ENCODE measurements at places on chromosomes 12 and 14. TPM values are rescaled to one million over a fixed set of nuclear protein-coding genes. Genes with fewer than 3 reads are reported as not detected.

GRCh38 chr14:65195042-65195719 is 92.9 kb upstream of the MAX start:
- DNase-seq, result no peak

NOVA1 gene
- 23.3 TPM for polyA plus RNA-seq

GRCh38 chr12:31324845-31325523 is 966 bp downstream of the SINHCAF start:
- DNase-seq, result peak; percentile 42

DNA sequence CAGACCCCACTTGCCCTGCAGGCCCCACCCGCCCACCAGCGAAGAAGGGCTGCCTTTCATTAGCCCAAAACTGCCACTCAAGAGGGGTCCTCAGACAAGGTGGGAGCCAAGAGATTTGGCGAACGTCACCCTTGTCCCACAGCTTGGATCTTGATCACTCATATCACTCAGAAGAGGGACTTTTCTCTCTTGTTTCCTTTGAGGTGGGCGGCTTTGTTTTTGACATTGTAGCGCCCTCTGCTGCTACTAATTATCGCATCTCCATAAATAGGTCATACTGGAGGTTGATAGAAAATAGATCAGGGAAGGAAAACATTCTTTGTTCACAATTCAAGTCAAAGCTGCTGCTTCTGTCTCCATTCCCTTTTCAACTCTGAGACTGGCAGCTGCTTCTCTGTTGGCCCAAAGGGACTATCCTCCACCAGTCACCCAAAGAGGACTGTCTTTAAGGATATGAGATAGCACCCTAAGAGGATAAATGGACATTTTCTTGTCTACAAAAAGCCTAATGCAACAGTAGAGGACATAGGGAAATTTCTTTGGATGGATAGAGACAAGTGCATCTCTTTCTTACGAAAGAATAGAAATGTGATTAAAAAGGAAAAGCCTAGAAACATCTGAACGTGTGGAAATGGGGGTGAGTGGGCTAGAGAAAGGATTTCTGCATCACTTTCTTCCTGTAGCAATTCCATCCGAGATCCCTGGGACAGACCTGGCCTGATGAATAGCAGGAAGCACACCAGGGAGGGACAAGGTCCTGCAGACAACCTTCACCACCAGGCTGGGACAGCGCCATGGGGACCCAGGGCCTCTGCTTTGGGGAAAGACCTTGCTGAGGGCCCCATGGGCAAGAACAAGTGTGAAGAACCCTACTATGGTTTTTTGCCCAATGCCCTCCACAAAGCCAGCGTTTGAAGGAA is 115.8 kb downstream of the DAD1 start:
- no peak for DNase-seq

DNA sequence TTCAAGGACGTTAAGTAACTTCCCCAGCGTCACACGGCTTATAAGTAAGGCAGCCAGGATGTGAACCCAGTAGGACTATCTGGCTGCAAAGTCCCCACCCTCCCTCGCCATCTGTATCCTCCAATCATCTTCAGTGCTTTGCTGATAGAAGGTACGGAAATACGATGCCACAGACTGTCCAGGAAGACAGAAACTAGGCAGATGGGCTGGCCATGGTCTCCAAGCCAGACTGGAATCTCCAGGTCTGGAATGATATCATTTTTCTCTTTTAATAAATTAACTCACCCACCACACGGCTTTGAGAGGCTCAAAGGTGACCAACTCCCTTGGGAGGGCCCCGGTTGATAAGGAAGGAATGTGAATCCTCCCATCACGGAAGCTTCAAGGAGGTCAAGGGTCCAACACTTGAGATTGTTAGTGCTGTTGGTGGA is 16.3 kb upstream of the BDKRB1 start:
- no peak for DNase-seq

DNA sequence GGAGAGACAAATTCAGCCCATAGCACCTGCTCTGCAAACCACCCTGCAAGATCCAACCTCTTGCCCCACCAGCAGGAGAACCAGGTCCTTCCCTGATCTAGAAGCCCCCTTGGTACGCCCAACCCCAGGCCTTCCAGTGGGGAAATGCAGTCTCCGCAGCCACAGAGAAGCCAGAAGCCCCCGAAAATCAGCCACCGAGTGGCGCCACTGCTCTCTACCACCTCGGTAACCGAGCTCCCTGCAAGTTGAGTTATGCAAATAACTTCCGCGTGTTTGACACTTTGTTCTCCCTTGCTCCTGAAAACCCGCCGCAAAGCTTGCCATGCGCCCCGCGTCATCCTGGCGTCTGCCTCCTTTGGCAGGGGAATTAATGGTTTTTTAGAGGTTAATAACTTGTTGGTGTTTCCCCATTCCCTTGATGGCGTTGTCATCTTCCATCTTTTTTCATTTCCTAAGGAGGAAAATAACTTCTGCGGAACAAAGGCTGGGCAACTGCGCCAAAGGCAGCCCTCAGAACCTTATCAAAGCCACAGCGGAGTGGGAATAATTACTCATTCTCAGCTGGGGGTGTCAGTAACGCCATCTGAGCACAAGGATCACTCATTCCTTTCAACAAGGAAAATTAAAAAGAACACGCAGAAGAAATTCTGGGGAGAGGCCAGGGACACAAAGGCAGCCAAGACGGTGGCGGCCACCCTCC is 60.4 kb downstream of the FZD10 start:
- DNase-seq, result no peak

SPTB gene
- polyA plus RNA-seq, result 14.2 TPM

GRCh38 chr12:92356425-92356824 is 210.8 kb upstream of the BTG1 start:
- no peak for DNase-seq

EPYC gene
- 0.08 TPM for polyA plus RNA-seq

DNA sequence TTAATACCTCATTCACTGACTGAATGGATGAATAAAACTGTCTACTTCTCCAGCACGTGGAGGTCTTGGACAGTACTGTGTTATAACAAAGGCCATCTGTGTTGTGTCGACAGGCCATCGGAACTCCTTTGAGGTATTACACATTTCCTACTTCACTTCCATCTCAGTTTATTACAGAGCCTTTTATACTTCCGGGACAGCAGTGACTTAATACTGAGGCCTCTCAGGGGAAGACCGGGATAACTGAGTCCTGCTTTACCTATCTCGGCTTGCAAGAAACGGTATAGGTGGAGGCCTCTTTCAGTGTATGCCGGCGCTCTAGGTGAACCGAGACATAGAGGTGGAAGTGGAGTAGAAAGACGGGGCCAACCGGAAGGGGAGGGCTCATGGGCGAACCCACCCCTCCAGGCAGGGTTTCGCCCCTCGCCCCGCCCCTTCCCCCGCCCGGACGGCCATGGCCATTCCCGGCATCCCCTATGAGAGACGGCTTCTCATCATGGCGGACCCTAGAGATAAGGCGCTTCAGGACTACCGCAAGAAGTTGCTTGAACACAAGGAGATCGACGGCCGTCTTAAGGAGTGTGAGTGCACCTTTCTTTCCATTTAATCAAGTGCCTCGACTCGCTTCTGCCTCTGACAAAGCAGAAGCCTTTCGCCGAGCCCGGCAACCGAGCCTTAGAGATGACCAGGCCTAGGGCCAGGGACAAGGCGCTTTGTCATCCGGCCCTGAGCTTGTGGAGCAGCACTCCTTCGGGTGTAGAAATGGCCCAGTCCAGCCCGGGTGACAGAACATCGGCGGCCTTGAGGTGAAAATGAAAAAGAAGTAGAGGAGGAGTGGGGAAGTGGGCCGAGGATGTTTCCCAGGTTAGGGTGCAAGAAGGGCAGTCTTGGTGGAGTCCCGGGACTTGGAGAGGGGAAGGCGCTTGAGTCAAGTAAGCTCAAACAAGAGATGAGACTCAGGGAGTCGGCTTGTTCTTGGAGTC is at the start of gene PSMC6:
Gene PSMC6 (plus strand): TSS at position 477 of the 983 bp plus-strand sequence. CDS start 20 bp downstream, at position 497.
- DNase-seq, result peak; percentile 86

- no peak for DNase-seq
These were observed 105.1 kb upstream of the DCN start for GRCh38 chr12:91287753-91288152.

TMEM119 gene
- polyA plus RNA-seq, result 18.1 TPM

NKX2-8 gene
- polyA plus RNA-seq, result not detected

DNA sequence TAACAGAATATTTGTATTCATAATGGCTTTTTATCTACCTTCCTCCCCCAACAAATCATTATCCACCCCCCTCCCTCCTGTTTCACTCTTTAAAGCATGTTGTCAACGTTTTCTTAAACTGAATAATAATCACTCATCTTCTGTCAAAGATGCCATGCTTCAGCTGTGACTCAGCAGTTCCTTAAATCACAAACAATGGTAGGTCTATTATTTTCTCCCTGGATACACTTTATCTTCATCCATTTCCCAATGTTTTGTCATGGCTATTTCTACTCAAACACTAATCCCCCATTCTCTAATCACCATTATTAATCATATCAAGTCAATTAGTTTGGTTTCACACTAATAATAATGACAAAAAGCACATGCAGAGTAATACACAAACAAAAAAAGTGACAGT is 6.5 kb downstream of the CLEC12B start:
- no peak for DNase-seq

ARHGDIB gene
- polyA plus RNA-seq, result 64.5 TPM

- DNase-seq, result no peak
These were observed 36.1 kb upstream of the CCDC88C start for GRCh38 chr14:91453744-91454143.

- no peak for DNase-seq
These were observed 309.4 kb upstream of the DIO3 start for GRCh38 chr14:101251812-101252442.

CAPZA3 gene
- polyA plus RNA-seq, result 0.13 TPM

VDR gene
- 3.6 TPM for polyA plus RNA-seq
